ENCODE measurements at places on chromosomes 1 and 21. TPM values are rescaled to one million over a fixed set of nuclear protein-coding genes. Genes with fewer than 3 reads are reported as not detected.

The NES gene
- total RNA-seq: 46.1 TPM

The SPRR2E gene
- total RNA-seq: not detected

The GBP1 gene
- 108 TPM for total RNA-seq

The DUSP12 gene
- 31.5 TPM for total RNA-seq

The OR2L2 gene
- total RNA-seq: not detected

DNA sequence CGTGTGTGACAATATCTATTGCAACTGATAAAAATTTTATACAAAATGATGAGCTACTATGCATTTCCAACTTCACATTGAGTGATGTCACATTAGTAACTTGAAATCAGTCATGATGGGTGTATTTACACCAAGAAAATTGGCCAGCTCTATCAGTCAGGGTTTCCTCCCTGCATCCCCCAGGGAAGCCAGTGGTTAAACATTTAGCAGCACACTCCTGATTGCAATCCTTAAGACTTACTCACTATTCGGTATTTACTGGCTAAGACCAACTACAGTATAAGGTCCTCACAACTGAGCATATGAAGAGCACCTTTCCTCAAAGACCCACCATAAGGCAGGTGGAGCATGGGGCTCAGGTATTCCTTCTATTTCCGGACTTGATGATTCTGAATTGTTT, 41.3 kb upstream of the PTGFRN start:
- no peak for DNase-seq

DNA sequence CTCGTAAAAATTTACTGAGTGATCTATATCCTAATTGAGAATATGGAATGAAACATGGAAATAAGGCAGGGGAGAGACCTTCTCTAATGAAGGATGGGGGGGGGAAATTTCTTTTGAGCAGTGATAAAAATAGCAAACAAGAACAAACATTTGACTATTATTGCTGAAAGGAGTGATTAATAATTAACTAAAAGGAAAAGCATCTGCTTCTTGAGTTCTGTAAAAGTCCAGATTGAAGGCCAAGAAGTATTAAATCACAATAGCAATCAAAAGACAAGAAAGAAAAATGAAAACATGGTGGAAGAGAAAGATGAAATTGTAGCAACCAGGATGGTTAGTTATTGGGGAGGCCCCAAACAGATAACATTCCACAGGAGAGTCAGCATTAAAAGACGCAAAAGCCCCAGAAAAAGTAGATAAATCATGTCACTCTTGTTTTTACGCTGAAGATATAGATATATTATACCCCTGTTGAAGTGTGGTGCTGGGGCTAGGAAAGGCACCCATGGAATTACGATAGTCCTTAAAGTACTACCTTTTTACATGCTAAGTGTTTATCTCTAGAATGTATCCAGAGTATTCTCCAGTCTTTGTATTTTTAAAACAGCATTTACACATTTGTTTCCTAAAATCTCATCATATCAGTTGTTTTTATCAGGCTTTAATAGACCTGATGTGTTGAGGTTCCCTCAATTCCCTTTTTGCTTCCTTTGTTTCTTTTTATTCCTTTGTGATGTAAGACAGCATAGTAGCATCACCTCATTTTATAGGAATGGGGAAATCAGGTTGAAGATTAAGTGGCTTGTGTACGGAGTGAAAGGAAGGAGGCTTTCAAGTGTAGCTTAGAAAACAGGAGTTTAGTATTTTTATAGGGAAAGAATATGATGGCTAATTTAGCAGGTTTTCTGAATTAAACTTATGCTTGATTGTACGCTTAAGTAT, 28.9 kb downstream of the DISP1 start:
- DNase-seq: no peak

DNA sequence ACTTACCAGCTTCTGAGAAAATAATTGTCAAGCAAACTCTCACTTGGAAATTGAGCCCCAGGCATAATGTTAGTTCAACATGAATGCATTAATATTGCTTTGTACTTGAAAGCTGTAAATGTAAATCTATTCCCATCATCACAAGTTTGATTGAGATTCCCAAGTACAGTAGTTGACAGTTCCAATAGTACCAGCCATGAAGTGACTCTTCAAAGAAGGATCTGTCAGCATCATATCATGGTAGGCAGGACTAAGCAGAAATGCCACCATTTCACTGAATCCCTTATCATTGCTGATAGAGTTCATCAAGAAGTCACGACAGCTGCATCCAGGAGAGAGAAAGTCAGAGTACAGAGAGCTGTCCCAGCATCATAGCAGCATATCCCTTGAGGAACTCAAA, 348.7 kb downstream of the OMA1 start:
- no peak for DNase-seq

DNA sequence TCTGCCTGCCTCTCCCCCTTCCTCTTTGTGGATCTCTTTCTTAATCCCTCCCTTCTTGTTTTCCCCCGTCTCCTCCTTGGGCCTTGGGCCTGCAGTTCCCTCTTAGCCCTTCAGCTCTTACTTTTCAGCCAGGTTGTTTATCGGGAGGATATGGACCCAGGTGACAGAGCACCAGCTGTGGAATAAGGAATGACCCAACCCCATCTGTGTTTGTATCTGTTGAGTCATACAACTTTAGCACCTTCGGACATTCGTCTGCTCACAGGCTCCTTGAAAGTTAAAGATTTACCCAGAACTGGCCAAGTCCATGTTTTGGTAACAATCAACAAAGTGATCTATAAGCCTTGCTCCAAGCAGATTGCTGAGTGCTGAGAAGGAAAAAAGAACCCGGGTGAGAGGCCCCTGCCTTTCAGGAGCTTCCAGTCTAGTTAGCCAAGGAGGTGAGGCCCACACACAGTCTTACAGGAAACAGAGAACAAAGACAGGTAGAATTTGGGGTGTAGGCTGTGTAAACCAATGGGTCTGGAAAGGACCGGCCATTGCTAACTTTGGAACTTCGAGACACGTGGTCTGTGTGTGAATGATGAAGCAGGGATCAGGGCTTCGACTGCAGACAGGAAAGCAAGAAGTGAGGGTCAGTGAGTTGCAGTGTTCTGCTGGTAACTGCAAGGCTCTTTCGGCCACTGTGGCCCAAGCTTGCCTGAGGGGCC, 66.7 kb upstream of the F3 start:
- DNase-seq: no peak

GRCh38 chr1:23564529-23565122, 5.3 kb upstream of the ID3 start:
- no peak for DNase-seq

All from IMR-90 (cell line).